ENCODE measurements at places on chromosomes 5 and 9.

DNA sequence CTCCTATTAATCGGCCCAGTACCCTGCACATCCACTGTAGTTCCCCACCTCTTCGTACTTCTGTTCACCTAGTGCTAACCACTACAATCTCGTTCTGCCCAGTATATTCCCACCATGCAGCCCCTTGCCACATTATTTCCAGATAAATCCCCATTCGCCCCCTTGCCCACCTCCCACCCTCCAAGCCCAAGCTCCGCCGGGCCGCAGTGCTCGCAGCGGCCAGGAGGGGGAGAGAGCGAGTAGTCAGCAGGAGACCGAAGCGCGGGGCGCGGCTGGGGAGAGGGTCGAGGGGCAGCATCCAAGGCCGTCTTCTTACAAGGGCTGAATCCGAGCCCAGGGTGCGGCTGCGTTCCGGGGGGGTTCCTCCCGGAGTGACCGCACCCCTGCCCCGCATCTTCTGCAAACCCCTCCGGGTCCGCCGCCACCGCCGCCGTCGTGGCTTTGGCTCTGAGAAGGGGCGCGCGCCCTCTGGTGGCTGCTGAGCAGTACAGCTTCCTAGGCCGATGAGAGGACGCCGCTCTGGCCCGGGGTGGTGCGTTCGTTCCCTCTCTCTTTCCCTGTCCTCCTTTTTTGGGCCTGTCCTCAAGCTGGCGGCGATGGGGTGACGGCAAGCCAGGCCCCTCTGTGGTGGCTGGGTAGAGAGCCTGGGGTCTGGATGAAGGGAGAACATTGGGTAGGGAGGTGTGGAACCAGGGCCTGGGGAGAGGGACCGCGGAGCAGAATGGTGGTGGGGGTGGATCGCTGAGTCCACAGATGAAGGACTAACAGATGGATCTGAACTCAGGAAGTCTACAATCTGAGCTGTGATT is 30.0 kb upstream of the PSD2 start:
- DNase-seq, result peak; percentile 75

DNA sequence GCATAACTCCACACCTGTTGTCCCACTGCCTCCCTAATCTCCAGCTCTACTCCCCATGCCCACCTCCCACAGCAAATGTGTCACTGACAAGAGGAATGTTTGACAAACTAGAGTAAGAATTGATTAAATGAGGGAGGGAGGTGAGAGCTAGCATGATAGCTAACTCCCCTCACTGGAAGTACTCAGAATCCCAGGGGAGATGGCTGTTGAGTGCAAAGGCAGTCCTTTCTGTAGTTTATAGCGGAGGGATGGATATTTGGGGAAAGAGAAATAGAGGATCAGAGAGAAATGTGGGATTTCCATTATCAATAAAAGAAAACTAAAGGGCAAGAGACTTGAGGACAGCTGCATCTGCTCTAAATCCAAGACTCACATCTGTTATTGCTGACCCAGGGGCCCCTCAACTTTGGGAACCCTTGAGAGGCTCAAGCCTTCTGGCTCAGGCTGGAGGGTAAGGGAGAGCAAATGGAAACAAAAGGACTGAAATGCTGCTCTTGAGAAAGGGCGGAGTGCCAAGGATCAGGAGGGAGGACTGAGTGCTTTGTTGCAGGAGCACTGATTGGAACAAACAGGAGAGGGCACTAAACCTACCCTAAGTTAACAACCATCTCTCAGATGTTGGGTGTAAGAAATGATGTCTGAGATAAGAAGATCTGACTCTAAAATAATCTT is 372.1 kb downstream of the NTRK2 start:
- no peak for DNase-seq

DNA sequence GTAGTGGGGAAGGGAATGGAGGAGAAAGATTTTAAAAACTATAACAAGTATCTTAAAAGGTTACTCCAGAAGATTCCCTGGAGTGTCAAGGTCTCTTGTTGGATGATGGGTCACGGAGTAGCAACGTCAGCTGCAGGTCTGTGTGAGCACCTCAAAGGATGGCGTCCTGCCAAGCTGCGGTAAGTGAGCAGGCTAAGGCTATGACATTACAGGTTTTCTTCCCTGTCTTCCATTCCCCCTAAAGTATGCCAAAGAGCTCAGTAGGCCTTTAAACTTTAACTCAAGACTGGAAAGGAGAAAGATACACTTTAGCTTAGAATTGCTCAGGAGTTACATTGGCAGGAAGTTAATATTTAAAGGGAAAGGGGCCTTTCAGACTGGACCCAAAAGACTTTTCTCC is 17.5 kb downstream of the SPOCK1 start:
- no peak for DNase-seq

DNA sequence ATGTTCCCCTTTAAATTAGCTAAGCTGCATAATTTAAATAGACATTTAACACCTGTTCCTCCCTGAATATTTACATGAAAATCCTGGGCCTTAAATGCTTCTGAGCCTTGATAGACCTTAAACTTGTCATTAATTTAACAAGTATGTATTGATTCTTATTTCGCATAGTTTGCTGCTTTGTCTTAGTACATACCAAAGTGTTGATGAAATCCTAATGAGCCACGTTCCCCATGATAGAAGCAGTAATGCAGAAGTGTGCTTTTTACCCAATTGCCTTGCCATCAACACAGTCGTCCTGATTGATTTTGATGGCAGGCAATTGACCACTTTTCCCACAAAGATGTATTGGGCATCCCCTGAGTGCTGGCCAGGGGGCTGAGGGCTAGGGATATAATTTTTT is 213.5 kb downstream of the SGCD start:
- no peak for DNase-seq

- DNase-seq, result no peak
These were observed 9.8 kb downstream of the PDLIM4 start for GRCh38 chr5:132267166-132267739.

GRCh38 chr9:128117613-128118471 is 9.7 kb downstream of the PTGES2 start:
- DNase-seq, result peak; percentile 95

DNA sequence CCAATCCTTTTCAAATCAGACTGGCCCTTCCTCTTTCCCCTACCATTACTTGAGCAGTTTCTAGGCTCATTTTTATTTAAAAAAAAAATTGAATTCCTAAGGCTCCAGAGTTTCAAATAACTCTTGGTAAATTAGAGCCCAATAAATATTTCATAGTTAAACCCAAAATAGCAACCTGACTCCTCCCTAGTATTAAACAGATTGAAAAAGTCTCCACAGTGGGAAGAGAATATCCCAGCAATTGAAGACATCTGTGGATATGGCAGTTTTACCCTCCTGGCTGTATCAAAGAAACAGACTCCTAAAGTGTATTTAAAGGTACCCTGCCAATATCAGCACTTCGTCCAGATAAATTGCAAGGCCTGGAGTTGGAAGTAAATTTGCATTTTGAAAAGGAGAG is 52.7 kb upstream of the GDNF start:
- DNase-seq, result no peak

- peak; percentile 88 for DNase-seq
These were observed 73.7 kb downstream of the SLC1A3 start for GRCh38 chr5:36680066-36680465.

DNA sequence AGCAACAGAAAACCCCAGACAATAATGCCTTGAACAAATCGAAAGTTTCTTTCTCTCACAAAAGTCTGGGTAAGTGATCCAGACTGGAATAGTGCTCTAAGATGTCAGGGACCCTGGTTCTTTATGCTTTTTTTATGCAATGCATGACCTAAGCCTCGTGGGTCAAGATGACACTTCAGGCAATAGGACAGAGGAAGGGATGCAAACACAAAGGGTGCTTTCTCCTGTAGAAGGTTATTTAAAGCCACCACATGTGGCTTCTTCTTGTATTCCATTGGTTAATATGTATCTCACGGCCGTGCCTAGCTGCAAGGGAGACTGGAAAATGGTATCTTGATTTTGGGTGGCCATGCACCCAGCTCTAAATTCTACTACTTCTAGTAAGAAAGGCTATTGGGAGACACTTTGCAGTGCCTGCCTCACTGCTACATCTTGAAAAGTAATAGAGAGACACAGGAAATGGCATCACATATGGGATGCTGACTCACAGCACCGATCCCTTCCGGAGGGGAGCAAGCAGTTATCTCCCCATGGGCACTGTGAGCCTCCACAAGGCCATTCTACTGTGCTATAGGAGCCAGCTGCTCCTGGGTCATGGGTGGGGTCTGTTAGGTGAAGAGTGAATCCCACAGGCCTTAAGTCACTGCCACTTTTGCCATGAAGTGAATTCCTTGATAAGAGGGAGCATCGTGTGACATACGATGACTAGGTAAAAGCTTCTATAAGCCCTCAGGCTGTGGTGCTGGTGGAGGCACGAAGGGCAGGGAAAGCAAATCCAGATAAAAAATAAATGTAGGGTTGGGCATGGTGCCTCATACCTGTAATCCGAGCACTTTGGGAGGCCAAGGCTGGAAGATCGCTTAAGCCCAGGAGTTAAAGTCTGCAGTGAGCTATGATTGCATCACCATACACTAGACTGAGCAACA is 32.5 kb upstream of the RAB14 start:
- DNase-seq, result no peak

- peak; percentile 52 for DNase-seq
These were observed 2.2 kb upstream of the DNAJB5 start for GRCh38 chr9:34987160-34987901.

All from right cardiac atrium (tissue), 5 donors.